ENCODE measurements at places on chromosomes 4 and X.

GRCh38 chr4:70721747-70722146, at the start of gene RUFY3:
Gene RUFY3 (plus strand): TSS chr4:70721964. CDS start chr4:70722574, 610 bp downstream.
- DNase-seq = no peak

GRCh38 chr4:89754531-89754930, 82.4 kb downstream of the SNCA start:
- DNase-seq = no peak

GRCh38 chrX:48975541-48975940, 3.9 kb upstream of the KCND1 start:
- no peak for DNase-seq

DNA sequence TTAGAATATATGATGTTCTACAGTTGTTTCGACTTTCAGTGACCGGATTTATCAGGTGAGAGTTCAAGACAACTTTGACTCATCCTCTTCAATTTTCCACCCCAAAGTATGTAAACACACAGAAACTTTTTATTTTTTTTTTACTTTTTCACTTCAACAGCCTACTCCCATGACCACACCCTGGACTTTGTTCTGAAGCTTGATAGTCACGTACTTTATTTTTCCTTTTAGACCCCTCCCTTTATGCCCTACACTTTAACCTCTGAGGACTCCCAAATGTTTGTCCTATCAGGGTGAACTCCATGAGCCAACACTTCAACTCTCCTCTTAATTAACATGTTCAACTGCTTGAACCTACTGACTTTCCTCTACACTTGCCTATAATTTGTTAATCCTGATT, 2.5 kb upstream of the DDX60 start:
- DNase-seq = no peak

DNA sequence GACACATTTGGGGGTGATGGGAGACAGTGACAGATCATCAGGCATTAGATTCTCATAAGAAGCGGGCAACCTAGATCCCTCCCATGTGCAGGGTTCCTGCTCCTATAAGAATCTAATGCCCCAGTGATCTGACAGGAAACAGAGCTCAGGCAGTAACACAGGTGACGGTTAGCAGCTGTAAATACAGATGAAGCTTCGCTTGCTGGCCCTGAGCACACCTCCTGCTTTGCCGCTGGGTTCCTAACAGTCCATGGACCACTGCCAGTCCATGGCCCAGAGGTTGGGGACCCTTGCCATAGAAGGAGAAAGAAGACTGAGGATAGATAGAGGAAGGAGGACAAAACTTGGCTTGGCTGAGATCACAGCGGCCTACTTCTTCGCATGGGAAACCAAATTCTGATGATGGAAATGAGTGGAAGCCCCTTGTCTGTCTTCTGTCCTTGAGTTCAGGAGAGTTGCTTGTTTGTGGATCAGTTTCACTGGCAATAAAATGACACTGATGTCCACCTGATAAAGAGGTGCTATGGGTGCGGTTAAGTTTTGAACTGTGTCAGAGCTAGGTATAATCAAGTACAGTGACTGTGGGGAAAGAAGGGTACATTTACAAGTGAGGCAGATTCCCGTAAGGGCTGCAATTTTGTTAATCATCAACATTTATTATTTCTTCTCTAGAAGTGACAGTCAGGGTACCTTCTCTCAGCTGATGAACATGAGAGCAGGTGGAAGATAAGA, 1.7 kb upstream of the TIFA start:
- DNase-seq = no peak

DNA sequence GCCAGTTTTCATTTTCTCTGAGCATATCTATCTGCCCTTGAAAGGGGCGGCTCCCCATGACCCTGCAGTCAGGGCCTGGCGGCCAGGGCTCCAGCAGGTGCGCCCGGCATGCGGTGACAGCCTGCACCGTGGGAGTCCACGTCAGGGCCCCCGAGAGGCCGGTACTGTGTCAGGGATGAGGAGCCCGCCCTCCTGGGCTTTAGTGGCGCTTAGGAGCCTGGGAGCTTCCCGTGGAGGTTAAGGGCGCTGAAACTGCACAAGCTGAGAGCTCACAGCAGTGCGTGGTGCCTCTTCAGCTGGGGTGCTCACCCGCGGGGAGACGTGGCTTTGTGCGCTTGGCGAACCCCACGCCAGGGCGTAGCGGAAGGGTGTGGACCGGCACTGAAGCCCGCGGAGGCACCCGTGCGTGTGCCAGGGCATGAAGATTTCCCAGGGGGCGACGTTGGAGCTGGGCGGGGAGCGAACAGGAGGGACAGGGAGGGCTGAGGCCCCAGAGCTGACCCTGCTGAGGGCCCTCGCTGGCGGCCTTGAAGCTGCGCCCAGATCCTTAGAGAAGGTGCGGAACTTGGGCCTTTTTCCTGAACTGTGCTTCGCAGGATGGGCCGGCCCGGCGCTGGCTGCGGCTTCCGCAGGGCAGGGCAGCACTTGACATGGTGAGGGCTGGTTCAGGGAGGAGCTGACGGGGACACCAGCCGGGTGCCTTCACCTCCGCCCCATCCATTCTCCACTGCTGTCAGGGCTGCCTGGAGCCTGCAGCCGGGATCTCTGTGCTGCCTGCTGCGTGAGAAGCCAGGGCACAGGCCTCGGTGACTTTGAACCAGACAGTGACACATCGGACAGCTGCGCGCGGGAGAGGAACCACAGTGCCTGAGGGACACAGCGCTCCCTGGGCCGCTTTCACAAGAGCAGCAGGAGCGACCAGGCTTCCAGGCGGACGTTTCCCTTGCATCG, 32.9 kb downstream of the HTT-AS start:
- DNase-seq = no peak

GRCh38 chr4:48462363-48462762, 20.8 kb upstream of the SLC10A4 start:
- no peak for DNase-seq

- DNase-seq = no peak
Observed at GRCh38 chr4:53049528-53049927, 187.4 kb downstream of the RASL11B start.

DNA sequence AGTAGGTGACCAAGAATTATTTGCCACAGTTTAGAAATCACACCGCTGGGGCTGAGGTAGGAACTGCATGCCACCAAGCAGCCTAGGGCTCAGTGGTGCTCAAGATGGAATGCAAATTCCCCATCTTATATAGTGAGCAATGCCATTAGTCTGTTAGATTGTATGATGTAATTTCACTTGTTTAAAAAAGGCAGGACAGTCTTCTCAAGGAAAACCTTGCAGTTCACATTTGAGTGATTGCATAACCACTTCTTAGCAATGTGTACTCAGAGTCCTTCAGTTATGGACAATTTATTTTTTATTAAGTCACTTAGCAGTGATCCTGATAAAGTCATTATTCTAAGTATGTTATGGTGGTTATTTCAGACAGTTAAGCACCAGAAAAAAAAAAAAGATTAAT, 142.9 kb upstream of the SFRP2 start:
- DNase-seq = no peak

DNA sequence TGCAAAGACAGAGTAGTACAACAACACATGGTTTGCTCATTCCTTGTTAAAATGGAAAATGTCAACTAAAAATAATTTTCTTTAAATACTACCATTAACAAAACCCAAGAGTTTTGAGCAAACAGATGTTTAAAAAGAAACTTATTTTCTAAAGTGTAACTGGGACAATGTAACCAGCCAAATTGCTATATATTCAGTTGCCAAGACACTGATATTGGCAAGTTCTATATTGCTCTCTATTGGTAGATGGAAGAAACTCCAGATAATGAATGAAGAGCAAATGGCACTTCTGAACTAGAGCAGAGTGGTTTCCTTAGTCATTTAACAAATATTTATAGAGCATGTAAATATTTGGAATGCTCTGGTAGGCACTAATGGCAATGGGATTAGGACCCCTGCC, 966.2 kb downstream of the RPA4 start:
- DNase-seq = no peak

DNA sequence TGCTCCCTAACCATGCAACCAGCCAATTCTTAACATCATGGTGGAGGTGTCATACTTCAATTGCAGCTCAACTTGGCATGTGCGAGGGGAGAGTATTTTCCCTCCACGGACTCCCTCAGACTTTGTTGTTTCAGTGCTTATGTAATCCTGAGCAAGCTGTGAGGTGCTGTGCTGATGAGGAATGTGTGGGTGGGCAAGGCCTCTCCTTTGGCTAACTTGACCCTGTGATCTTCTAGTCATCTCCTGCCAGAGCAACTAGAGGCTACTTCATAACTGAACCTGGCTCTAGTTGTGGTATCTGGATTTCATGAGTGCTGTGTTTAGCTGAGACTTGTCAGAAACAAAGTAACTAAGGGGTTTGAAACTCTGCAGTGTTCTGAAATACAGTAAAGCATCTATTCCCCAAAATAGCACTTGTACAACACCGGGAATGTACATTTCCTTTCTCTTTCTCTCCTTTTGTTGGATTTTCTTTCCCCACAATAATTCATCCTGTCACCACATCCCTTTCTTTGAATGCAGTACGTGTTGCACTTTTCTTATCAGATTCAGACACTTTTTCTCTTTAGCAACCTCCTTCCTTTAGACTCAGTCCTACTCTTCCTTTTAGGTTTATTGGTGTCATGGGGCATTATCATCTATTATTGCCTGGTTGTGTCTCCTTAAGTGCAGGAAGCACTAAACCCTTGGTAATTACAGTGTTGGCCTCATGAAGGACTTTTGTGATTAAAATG, 415.2 kb upstream of the NR3C2 start:
- DNase-seq = no peak

GRCh38 chrX:109890910-109891502, 111.9 kb upstream of the TMEM164 start:
- DNase-seq = no peak

DNA sequence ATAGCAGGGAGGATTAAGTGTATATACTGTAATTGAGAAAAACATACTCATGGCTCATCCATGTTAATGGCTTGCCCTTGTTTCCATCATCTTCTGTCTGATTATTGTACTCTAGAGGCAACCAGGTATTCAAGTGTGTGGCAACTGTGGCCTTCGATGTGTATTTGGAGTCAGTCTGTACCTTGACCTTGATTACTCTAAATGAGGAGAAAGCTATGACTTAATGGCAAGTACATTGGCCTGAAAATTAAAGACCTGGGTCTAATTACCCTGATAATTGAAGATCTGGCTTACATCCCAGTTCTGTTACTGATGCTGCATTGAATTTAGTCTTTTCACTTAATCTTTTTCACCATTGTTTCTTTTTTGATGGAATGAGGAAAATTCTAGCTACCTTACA, 409.2 kb downstream of the CCSER1 start:
- no peak for DNase-seq

DNA sequence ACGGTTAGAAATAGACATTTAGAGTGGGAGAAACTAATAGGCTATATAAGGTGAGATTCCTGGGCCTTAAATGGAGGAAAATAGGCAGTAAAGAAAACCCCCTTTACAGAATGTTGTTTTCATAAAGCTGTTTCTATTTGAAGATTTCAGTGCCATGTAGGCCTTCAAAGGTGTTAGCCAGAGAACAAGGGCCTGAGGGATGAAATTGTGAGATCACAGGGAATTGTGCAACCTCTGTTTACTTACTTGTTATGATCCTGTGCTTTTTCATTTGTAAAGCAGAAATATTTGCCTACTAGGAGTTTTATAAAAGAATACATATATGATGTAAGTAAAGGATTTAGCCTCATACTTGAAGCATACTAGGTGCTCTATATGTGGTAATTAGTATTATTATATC, 272.9 kb upstream of the ARX start:
- no peak for DNase-seq

- DNase-seq = no peak
Observed at GRCh38 chr4:114807357-114807756, 208.8 kb downstream of the UGT8 start.

GRCh38 chr4:82380344-82380743, 6.6 kb upstream of the HNRNPD start:
- DNase-seq = no peak

DNA sequence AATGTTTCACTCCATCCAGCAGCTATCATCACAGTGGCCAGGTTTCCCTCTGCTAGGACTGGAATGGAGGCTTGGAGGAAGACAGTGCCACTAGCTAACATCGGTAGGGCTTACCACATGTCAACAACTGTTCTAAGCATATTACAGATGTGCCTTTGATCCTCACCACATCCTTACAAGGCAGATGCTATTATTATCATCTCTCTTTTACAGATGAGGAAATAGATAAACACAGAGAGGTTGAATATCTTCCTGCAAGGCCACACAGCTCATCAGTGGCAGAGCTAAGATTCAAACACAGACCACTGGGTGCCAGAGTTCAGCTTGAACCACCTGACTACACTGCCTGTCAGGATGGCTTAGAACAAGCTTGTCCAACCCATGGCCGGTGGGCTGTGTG, 47.4 kb downstream of the MAMLD1 start:
- DNase-seq = no peak
